Hindlimb muscle (tissue), 1 donor: ENCODE measurements at places on chromosomes 5 and 9. TPM values are rescaled to one million over a fixed set of nuclear protein-coding genes. Genes with fewer than 3 reads are reported as not detected.

LRRC19 gene
- 0.13 TPM for polyA plus RNA-seq

PHF2 gene
- 40.8 TPM for polyA plus RNA-seq

PCDHGA2 gene
- 2.1 TPM for polyA plus RNA-seq

PCDHGA11 gene
- 3.0 TPM for polyA plus RNA-seq

TSSK1B gene
- not detected for polyA plus RNA-seq

C5orf15 gene
- polyA plus RNA-seq = 56.7 TPM

BDP1 gene
- polyA plus RNA-seq = 22.0 TPM

ANKS6 gene
- 14.8 TPM for polyA plus RNA-seq

CCDC192 gene
- polyA plus RNA-seq = 0.88 TPM

GPR21 gene
- polyA plus RNA-seq = 0.39 TPM

MTX3 gene
- 11.2 TPM for polyA plus RNA-seq

EQTN gene
- not detected for polyA plus RNA-seq

TTC16 gene
- 0.04 TPM for polyA plus RNA-seq

ANKRD18A gene
- polyA plus RNA-seq = not detected

NEUROG1 gene
- polyA plus RNA-seq = not detected

PDLIM4 gene
- 51.7 TPM for polyA plus RNA-seq

GAS1 gene
- polyA plus RNA-seq = 63.8 TPM
